ENCODE measurements at places on chromosomes 7 and 10. TPM values are rescaled to one million over a fixed set of nuclear protein-coding genes. Genes with fewer than 3 reads are reported as not detected.
A peak's percentile ranks its signal among the peaks of the same experiment; 100 is the strongest.

DNA sequence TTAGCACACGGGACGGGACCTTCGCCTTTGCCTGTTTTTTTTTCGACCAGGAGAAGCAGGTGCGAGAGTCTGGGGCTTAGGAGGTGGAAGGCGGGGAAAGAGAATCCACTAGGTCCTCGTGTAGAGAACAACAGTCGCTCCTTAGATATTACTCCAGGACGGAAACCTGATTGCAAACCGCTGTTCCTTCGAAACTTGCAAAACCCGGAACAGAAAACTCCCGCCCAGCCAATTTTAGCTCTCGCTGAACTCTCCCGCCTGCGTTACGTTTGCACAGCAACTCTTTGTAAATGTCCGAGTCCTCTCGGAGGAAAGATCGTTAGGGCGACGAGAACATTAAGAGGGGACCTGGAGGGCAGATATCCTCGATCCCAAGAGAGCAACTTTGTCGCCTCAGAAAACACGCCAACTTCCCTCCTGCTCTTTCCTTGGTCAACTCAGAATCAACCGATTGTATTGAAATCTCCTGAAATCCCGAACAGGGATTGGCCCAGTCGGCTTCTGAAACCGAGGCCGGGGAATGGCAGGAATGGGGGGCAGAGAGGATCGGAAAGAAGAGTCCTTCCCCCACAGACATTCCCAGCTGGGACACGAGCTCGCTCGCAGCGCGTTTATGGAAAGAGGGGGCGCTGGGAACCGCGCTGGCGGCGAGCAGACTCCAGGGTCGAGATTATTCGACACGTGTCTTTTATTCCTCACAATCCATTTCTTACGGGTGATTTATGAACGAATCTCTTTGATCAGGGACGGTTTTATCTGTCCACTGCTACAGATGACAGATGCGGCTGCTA is 9.9 kb downstream of the TWIST1 start:
- no peak for DNase-seq

FOXP2 gene
- total RNA-seq = 11.4 TPM

CHCHD2 gene
- 387 TPM for total RNA-seq

GRID1 gene
- not detected for total RNA-seq

DNA sequence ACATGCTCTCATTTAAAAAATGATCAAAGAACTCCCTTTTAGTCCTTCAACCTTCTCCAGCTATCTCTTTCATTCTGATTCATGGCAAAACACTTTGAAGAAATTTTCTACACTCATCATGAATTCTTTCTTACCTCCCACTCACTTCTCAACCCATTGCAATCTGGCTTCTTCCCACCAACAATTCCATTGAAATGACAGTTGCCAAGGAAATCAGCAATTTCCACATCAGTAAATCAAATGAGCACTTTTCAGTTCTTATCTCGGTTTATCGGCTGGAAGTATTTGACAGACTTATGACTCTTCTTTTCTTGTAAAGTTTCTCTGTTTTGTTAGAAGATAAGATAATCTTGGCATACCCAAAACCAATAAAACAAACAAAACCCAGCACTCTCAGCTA is 99.1 kb upstream of the CACNA2D1 start:
- DNase-seq = no peak

KCP gene
- 0.17 TPM for total RNA-seq

DNA sequence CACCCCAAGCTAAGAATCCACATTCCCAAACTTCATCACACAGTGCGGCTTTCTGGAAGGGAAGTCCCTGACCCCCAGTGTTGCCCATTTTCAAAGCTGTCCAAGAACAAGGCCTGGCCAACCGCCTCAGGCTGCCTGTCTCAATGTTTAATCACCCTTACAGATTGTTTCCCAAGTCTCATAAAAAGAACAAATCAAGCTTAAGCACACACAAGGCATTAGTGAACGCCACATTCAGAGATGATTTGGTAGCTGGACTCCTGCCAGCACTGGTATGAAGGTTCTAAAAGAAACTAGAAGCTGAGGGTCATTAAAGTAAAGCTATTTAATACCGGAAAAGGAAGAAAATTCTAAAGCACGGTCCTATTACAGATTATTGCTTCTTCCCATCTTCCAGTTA is 35.6 kb downstream of the C10orf90 start:
- DNase-seq = no peak

LIPN gene
- not detected for total RNA-seq

GRCh38 chr10:72364239-72364777 is 9.6 kb upstream of the DNAJB12 start:
- peak; percentile 95 for DNase-seq

NUTM2A gene
- 0.09 TPM for total RNA-seq

- no peak for DNase-seq
Measured at GRCh38 chr7:618539-619367, 99.1 kb upstream of the PDGFA start.

DNA sequence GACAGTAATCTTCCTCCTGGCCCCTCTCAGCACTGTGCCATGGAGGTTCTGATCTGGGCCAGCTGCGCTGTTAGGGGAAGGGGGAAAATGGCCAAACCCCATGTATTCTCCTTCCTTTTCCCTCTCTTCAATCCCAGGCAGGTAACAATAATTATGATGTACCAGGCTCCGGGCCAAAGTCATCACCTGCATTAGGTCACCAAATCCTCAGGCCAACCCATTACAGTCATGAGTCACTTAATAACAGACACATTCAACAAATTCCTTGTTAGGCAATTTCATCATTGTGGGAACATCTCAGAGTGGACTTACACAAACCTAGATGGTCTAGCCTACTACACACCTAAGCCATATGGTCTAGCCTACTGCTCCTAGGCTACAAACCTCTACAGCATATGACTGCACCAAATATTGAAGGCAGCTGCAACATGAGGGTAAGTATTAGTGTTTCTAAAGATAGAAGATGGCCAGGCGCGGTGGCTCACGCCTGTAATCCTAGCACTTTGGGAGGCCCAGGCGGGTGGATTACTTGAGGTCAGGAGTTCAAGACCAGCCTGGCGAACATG is 2.2 kb upstream of the HSPB1 start:
- peak; percentile 58 for DNase-seq
